ENCODE measurements at places on chromosomes 1 and 21.

- DNase-seq, result no peak
Measured at GRCh38 chr1:115499253-115499652, 142.5 kb upstream of the VANGL1 start.

- DNase-seq, result peak; percentile 72
Measured at GRCh38 chr1:240285540-240285939, 193.9 kb downstream of the FMN2 start.

- no peak for DNase-seq
Measured at GRCh38 chr1:47439017-47439818, 1.4 kb downstream of the FOXD2 start.

DNA sequence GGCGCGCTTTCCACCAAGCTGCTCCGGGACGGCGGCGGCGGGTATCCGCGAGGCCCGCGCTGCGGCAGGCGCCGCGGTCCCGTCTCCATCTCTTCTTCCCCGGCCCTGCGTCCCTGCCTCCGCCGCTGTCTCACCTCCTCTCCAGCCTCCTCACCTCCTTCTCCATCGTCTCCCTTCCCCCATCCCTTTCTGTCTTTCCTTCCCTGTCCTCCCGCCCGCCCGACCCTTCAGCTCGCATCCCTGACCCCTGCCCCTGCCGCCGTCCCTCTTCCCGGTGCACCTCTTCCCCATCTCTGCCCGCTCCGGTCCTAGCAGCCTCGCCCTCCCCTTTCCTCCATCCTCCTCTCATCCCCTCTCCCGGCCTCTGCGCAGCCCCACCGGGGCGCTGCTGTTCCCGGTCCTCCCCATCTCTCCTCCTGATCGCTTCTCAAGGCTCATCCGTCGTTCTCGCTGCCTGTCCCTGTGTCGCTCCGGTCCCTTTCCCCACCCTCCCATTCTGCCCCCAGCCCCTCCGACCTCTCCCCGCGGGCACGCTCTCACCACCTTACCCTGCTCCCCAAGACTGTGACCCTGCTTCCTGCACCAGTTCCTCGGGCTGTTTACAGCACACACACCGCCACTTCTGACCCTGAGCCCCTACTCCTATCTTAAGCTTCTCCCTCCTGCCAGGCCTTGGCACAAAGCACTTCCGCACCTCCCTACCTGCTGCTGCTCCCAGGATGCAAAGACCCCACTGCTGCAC, 760 bp upstream of the NPHP4 start:
- no peak for DNase-seq

DNA sequence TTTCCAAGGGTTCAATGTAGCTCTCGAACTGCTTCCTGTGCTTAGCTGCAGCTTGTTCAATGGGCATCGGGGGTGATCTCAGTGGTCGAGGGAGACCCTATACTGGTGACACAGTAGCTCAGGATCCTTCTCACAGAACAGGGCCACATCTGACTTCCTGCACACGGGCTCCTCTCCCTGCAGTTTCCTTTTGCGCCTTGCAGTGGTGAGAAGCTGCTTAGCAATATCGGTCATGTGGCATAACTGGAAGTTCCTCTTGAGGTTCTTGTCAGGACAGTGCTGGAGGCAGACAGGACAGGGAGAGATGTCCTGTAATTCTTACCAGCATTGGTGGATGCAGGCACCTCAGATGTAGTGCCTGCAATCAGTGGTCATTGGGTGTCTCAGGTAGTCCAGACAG, 140.5 kb upstream of the MAP1LC3C start:
- DNase-seq, result no peak

DNA sequence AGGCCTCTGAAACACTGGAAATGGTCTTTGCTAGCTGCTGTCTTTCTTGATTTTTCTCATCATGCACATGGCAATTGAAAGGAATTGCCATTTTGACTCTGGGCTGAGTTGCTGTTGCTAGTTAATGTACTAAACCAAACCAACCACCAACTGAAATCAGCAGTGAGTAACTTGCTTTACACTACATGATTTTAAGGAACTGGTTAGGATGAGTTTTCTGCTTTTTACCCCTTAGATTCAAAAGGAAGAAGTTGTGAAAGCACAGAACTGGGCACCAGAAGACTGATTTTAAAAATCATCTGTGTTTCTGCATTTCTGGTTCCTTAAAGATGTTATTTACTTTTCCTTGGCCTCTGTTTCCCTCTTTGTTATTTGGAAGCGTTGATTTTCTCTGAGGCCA, 361.9 kb downstream of the HLX start:
- no peak for DNase-seq

DNA sequence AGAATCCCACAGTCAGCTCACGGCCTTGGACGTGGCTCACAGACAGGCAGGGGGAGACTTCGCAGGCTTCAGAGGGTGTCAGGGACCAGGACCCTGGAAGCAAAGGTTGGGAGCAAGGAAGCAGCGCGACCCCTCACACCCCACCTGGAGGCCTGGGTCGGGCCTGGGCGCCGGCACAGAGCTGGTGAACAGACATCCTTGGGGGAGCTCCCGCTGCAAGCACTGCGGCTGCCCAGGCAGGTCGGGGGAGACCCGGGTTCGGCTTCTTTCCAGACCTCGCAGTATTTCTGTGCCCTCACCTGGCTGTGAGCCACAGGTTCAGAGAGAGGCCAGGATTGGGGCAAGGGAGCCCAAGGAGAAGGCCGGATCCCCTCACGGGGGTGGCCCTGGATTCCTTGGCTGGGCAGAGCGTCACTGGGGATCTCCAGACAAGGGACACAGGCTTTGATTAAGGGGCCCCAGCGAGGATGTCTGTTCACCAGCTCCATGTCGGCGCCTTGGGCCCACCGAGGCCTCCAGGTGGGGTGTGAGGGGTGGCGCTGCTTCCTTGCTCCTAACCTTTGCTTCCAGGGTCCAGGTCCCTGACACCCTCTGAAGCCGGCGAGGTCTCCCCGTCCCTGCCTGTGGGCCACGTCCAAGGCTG, 37.9 kb upstream of the TSPEAR start:
- DNase-seq, result no peak
